ENCODE measurements at places on chromosomes 3 and 15.

DNA sequence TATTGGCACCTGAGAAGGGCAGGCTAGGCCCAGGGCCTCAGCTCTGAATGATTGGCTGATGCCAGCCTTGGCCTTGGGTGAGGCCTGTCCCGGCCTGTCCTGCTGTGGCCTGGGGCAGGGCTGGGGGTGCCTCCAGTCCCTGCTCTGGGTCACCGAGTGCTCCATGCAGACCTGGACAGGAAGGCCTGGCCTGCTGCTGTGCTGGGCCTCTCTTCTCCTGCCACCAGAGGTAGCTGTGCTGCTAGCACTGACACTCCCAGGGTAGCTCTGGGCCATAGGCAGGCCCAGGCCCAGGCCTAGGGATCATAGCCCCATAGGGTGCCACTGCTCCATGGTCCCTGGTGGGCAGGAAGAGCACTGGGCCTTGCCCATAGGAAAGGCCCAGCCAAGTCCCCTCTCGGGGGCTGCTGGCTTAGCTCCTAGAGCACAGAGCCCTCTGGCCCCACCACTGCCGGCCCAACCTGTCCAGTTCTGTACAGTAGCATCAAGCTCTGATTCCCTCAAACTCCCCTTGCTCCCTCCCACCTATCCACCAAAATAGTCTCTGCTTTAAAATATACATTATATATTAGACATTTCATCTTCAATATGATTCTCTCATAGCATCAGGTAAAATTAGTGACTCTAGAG, 18.2 kb downstream of the ABTB1 start:
- DNase-seq: no peak

DNA sequence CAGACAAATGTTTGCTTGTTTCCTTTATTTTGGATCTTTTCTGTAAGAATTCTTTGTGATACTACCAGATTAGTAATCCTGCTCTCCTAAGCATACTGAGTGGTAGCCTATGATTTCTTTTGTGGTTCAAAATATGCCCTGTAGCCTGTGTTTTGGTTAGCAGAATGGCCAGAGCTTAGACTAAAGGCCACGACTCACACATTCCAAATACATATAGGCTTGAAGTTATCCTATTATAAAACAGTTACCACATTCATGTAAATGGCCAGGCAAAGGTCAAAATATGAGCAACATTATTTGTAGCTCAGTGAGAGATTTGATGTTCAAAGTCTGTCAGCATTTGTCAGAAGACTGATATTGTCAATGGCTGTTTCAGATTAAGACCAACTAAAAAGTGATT, 84.5 kb downstream of the MITF start:
- no peak for DNase-seq

GRCh38 chr3:160106905-160107861, 118.0 kb upstream of the C3orf80 start:
- DNase-seq: no peak

DNA sequence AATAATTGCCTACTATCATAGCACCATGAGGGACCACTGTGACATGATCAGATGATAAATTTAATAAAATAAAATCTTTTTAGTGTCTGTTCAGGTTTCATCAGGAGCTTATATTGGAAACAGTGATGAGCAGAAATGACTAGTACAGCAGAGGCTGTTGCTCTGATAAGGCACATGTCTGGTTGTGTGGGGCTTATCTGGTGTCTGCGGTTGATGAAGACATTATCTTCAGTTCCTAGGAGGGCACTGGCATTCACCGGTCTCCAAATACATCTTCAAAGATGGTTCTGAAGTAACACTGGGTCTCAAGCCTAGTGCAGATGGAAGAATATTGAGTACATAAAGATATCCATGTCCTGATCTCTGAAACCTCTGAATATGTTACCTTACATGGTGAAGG, 125.3 kb downstream of the SUCNR1 start:
- no peak for DNase-seq

- DNase-seq: no peak
Measured at GRCh38 chr3:113136071-113136470, 75.3 kb upstream of the BOC start.

- no peak for DNase-seq
Measured at GRCh38 chr15:63390689-63391088, 9.0 kb upstream of the CA12 start.

DNA sequence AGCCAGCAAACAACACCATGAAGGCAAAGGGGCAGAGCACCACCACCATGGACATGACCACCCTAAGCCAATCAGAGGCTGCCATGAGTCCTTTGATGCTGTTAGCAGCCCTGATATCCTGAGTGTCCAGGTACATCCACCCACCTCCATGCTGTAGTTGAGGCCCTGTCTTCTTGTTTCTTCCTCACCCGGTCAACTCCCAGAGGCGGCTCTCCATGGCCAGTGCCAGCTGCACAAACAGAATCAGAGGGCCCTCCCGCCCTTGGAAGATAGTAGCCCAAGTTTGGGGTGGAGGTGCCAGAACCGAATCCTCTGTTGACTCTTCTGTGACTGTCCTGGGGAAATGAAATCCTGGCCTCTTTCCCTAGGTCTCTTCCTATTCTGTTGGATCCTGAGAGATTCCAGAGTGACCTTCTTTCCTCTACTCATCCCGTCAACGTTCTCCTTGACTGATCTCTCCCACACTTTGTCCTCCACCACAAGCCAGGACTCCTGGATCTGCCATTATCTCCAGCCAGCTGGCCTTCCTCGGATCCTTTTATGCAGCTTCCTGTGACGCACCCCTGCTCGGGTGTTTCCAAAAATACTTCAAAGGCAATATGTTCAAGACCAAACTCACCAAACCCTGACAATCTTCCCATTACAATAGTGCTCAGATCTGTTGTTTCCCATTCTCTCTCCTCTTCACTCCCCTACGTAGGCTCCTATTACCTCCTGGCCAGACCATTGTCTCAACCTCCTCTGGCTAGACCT, 45.4 kb upstream of the DLG1 start:
- DNase-seq: no peak

GRCh38 chr3:138849222-138849940, 14.7 kb upstream of the PIK3CB start:
- DNase-seq: no peak

- DNase-seq: no peak
Measured at GRCh38 chr3:129608087-129608935, 1.8 kb upstream of the PLXND1 start.

GRCh38 chr3:60770532-60770931, 480.7 kb downstream of the FHIT start:
- no peak for DNase-seq

DNA sequence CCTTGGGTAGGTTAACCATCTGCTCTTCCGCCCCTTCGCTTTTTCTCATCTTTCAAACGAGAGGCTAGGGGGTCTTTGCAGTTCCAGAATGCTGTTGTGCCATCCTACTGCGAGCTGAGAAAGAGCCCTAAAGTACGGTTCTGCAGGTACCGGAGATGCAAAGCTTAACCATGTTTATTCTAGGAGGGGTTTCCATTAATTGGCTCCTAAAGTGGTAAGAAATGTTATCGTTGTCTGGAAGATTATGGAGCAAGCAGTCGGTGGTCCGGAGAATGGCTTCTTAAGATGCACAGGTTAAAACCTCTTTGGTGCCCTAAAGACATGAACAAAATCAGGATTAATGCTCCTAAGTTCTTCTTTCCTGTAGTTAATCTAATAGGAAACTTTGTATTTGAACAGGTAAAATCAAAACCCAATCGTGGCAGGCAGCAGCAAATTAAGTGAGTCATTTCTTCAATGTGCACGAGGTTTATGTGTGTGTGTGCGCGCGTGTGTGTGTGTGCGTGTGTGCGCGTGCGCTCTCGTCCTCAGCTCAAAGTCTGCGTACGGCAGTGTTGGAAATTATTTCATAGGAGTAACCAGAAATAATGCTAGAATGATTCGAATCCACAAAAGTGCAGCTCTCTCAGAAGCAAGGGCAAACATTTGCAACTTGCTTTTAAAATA, 772 bp downstream of the FAM81A start:
- no peak for DNase-seq

DNA sequence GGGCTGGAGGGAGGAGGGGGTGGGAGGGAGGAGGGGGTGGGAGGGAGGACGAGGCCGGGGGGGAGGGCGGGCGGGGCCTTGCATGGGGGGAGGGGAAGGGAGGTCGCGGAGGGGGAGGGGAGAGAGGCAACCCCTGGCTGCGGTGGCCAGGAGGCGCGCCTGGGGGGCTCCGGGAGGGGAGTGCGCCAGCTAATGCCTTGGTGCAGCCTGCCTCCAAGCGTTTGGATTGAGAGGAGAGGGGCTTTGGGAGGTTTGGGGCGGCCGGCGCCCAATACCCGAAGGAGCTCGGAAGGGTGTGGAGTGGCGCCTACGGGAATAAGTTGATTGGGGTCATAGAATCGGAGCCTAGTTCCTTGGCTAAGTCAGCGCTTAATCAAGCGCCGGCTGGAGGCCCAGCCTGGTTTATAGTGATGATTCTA, 557 bp downstream of the TFG start:
- peak; percentile 2 for DNase-seq

- no peak for DNase-seq
Measured at GRCh38 chr15:49589030-49589429, 31.6 kb downstream of the FAM227B start.

DNA sequence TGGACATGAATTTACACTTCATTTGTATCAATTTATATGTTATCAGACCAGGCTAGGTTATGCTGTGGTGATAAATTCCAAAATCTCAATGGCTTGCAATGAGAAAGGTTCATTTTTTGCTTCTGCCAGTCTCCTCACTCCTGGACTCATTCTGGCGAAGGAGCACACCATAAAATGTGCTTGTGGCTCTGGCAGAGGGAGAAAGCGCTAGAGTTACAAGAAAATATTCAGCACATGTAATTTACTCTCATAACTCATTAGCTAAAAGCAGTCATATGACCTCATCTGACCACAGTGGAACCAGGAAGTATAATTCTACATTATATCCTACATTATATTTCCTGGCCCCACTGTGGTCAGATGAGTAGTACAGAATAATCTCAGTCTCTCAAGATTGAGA, 193.8 kb downstream of the BCHE start:
- DNase-seq: no peak

DNA sequence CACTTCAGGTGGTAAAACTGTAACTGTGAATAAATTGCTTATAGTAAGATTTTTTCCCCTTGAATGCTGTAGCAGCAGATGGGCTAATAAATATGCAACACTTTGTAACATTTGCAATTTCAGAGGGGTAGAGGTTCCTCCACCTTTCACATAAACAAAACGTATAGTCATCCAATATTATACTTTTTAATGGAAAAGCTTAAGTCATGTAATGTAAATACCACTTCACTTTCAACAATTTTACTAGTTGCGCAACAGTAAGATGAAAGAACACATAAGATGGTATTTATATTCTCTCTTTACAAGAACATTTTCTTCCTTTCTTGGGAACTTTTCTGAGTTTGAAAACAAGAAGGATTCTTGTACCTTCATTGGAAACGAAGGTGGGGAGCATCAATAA, 56.6 kb upstream of the FAM3D start:
- DNase-seq: no peak

DNA sequence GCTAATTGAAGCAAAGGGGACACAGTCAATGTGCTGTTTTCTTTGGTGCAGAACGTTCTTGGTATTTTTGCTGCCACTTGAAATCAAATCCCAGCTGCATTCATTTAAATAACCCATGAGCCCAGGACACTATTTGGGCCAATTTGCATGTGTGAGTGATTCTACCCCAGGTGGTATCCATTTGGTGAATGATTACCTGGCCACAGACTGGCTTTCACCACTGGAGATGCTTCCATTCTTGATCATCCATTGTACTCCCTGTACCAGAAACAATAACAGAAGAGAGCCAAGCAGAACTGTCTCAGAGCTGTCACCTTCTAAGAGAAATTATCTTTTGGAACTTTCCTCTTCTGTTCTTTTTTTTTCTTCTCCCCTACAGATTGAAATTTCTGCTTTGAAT, 139.7 kb upstream of the RARB start:
- no peak for DNase-seq

Data from esophagus squamous epithelium (tissue), 5 donors.